Stimulated activated CD8-positive, alpha-beta memory T cell treated with anti-CD3 and anti-CD28 coated beads, Interleukin-4, amount 100 ng/mL, for 4 hours (primary cell): ENCODE measurements at places on chromosomes 1 and 21.

- no peak for DNase-seq
Observed at GRCh38 chr1:235562589-235562988, 58.3 kb upstream of the B3GALNT2 start.

GRCh38 chr1:82560566-82560965 lies 759.8 kb downstream of the ADGRL2 start:
- no peak for DNase-seq

- no peak for DNase-seq
Observed at GRCh38 chr1:3718764-3719163, 33.5 kb upstream of the CCDC27 start.

- DNase-seq = no peak
Observed at GRCh38 chr1:4396551-4396950, 257.9 kb upstream of the AJAP1 start.

DNA sequence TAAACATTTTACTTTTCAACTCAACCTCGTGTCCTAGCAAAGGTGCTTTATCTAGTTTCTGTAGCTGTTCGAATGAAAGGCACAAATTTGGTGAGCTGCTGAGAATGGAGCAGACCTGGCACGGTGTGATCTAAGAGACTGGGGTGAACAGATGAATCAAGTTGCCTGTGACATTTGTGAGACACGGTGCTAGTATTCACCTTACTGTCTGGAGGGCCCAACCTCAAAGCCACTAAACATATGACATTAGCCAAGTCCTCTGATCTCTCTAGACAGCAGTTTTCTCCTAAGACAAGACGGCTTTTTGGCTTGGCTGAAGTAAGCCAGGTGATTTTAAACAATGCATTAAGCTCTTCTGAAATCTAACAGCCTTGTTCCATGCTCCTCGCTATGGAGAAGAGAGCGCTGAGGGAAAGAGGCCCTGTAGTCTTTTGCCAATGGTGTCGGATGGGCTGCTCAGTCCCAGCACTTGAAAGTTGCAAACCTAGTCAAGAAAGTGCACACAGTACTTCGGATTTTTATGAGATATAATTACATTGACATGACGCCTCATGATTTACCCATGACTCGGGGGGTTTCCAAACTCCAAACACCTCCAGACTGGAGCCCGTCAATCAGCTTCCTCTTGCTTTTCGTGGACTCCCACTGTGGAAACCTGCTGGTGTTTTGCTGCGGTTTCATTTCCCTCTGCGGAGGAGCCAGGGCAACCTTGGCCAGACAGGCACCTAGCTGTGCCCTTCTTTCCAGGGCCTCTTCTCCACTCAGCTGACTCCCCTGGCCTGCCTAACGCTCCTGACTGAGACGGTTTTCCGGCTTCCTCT lies 794 bp upstream of the TOR3A start:
- no peak for DNase-seq

DNA sequence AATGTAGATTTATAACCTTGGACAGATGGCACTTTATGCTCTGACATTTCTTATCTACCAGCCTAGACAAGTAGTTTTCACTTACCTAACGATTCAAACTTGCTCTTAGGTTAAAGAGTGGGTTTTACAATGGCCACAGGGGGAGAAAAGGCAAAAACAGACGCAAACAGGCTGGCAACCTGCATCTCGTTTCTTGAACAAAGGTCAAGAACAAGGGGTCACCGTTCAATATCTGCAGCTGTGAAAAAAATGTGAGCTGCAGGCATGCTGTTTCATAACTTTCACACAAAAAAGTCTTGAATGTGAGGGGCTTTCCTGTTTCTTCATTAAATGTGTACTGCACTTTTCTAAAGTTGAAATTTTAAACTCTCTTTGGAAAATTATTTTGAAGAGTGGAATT lies 49.4 kb downstream of the SYDE2 start:
- no peak for DNase-seq

GRCh38 chr1:200374569-200375295 lies 35.1 kb downstream of the ZNF281 start:
- no peak for DNase-seq

GRCh38 chr1:189315035-189315901 lies 1162.4 kb downstream of the BRINP3 start:
- DNase-seq = no peak

DNA sequence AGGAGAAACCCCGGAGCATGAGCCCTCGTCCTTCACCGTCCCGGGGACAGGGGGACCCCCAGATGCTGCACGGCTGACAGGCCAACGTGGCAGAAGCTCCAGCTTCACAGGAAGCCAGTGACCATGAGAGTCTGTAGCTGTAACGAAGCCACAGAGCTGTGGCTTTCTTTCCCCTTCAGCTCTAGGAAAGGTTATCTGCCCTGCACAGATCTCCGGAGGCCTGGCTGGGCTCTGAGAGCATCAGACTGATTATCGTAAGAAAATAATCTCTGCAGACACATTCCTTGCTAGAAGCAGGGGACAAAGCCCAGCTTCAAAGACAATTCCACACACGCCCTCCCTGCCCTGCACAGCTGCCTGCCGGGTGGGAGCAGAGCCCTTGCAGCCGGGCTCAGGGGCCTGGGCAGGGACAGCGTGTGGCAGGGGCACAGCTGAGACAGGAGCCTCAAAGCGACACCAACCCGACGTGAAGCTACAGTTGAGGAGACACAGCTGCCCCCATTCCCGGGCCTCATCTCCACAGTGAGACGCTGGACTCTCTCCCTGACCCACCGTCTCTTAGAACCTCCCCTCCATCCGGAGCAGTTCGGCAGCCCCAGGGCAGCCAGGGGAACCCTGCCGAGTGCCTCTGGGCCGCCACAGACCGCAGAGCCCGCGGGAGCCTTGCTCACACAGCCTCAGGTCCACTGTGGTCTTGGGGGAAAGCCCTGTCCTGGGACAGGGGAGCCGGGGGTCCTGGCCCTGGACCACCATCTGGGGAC lies 30.6 kb downstream of the POFUT2 start:
- DNase-seq = no peak

DNA sequence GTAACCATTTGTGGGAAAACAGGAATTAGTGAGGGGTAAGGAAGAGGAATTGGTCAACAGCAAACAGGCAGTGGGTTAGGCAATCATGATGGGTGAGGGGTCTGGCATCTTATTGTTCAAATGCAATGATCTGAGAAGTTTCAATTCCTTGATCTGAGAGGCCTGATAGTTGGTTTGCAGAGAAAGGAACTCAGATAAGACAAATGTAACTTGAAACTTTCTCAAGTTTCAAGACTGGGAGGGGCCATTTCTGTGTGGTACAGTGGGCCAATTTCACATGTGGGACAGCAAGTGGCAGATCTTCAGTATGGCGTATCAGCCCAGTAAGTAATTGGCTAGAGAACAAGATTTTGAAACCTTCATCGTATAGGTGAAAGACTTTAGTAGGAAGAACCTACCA lies 102.5 kb downstream of the XPR1 start:
- no peak for DNase-seq

DNA sequence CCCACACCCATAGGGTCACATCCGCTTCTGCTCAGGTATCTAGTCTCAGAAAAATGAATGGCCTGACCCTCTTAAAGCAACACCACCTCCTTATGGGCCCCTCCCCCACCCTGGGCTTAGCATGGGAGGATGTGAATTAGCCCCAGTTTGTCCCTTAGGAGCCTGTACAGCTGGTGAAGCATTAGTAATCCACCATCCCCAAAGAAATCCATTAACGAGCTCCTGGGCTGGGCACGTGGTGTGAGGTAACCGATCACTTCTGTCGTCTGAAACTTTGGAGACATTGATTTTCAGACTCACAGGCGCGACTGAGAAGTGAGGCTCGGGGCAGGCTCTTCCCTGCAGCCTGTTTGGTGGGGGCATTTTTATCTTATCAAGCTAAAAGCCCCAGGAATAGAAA lies 10.5 kb downstream of the RASSF5 start:
- no peak for DNase-seq
